ENCODE measurements at places on chromosomes 7 and 10. TPM values are rescaled to one million over a fixed set of nuclear protein-coding genes. Genes with fewer than 3 reads are reported as not detected.

Gene PODXL
- 220 TPM for polyA plus RNA-seq

- no peak for DNase-seq
These were observed 321.4 kb upstream of the AOAH start for GRCh38 chr7:37045681-37046179.

DNA sequence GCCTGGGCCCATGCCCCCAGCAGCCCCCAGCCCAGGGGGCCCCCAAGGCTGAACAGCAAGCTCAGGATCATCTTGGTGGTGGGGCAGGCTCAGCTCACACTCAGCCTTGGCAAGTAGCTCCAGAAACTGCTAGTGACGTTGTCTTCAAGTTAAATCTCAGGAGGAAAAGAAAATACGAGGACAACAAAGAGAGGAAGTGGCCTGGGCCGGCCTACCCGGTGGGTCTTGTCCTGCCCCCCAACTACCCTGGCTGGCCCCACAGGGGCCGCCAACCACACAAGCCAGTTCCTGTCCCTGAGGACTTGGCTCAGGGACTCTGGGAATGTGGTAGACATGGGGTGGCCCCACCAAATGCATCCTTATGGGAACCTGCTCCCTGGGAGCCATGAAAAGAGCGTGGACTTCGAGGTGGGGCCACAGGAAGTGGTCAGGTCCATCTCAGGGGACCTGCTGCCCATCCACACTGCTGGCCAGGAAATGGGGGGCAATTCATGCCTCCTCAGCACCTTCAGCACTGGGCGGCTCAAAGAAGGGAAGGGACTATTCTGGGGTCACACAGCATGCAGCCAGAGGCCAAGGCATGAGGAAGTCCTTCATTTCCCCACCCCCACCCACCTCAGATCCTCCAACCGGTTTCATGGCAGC lies at the start of gene MMRN2:
TSS of gene MMRN2 (minus strand) at position 145 of the 645 bp plus-strand sequence. CDS start at position 71, 74 bp downstream.
- DNase-seq, result no peak

Gene DRGX
- polyA plus RNA-seq, result not detected

- DNase-seq, result no peak
These were observed 248.0 kb upstream of the TCERG1L start for GRCh38 chr10:131559450-131559911.

DNA sequence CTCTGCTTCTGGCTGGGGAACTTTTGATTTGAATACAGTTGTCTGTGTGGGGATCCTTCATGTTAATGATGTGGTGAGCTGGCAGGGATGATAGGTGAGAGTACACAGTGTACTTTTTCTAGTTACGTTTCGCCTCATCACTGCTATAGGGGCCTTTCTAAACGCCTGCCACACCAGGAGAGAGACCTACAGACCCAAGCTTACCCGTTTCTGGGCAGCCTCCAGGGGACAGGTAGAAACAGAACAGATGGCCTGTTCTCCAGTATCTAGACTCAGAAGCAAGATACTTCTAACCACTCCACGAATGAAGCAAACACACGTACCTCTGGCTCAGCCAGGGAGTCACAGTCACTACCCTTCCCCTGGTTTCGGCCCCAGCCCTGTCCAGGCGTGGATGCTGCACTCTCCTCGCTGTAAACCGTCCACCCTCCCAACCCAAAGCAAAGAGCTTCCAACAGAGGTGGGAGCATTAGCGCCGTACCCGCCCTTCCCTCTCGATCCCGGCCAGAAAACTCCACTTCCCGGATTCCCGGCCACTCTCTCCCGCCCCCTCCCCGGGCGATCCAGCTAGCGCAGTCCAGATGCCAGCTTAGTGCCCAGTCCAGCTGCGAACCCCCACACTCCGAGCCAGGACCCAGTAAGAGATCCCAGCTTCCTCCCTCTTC lies 1.2 kb downstream of the CCDC6 start:
- DNase-seq, result peak; percentile 80

GRCh38 chr10:64379898-64380297 lies 858.7 kb downstream of the REEP3 start:
- DNase-seq, result peak; percentile 21

Gene HECW1
- 11.0 TPM for polyA plus RNA-seq

GRCh38 chr10:117983961-117984360 lies 62.8 kb downstream of the RAB11FIP2 start:
- no peak for DNase-seq

Gene SPDYE11
- 0.92 TPM for polyA plus RNA-seq

DNA sequence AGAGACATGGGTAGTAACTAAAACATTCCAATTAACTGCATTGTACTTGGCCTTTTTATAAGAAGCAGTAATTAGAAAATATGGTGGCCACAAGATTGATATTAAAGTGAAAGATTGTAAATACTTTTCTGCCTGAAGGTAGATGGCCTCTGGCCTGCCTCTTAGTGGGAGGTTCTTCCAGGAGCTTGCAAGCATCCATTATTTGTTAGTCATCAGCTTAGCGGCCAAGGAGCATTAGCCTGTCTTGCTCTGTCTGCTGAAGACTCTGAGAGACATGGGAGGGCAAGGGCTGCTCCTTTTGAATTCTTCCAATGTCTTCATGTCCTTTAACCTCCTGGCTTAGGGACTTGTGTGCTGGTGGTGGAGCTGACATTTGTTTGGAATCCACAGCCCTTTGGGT lies 80.4 kb downstream of the TCF7L2 start:
- DNase-seq, result no peak

- DNase-seq, result no peak
These were observed 134.8 kb downstream of the PHTF2 start for GRCh38 chr7:77933394-77933793.

- DNase-seq, result no peak
These were observed 62.4 kb upstream of the WNT16 start for GRCh38 chr7:121266307-121266894.

GRCh38 chr7:134847851-134848588 lies 68.6 kb downstream of the CALD1 start:
- DNase-seq, result no peak

GRCh38 chr10:818010-818409 lies 113.5 kb downstream of the LARP4B start:
- no peak for DNase-seq

DNA sequence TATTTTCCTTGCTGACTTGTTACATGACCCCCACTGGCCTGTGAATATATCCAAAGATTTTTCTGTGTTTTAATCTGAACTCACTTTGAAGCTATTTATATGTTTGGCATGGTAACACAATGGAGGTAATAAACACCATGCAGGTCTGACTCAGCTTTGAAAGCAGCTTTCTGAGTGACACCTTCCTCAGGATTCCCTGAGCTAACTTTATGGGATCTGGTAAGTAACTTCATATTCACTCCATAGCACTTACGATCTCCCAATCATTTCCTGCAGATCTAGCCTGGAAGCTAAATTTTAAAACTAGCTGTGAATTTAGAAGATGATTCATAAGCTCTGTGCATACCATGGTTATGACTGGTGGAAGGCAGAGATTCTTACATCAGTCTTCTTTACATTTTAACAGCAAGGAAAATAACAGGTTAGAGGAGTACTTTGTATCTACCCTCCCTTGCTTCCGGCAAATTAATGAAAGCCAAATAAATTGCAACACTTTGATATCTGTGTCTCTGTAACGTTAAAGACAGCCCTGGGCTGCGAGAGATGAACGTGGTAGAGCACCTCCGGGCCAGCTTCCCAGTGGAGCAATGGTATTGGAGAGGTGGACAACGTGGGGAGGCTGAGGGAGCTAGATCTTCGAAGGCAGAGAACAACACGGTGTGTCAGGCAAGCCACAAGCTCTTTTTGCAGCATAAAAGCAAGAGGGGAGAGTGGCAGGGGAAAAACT lies 170.2 kb upstream of the KLF14 start:
- no peak for DNase-seq

- DNase-seq, result no peak
These were observed 49.9 kb upstream of the CUX1 start for GRCh38 chr7:101767544-101767943.

Gene ANKRD1
- polyA plus RNA-seq, result not detected

Gene CCL24
- not detected for polyA plus RNA-seq

- DNase-seq, result no peak
These were observed 17.0 kb downstream of the UPF2 start for GRCh38 chr10:12025591-12025990.

Gene SDHAF3
- polyA plus RNA-seq, result 110 TPM

GRCh38 chr10:106625751-106626150 lies 538.8 kb downstream of the SORCS1 start:
- DNase-seq, result no peak

Gene SFRP4
- not detected for polyA plus RNA-seq

Gene MBL2
- polyA plus RNA-seq, result not detected

- no peak for DNase-seq
These were observed 152.1 kb upstream of the KMT2E start for GRCh38 chr7:104861729-104862390.

GRCh38 chr7:88759230-88760135 lies at the start of gene ZNF804B:
ZNF804B (plus strand) TSS chr7:88759700; CDS start chr7:88759977, 277 bp downstream.
- peak; percentile 74 for DNase-seq

Gene ANLN
- 21.6 TPM for polyA plus RNA-seq

DNA sequence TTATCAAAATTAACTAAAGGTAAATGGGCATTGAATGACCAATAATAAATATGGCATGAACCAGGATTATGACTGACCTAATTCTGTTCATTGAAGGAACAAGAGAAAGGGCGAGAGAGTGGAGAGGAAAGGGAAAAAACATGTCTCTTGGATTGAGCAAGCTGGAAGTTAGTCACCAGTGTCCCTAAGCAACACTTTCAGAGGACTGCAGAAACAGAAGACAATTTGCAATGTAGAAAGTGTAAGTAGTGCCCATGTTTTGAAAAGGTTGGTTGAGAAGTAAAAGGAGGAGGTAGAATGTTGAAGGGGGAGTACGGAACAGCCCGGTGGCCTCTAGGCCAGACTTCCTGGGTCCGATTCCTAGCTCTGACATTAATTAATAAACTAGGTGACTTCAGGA lies 94.6 kb downstream of the FAS start:
- no peak for DNase-seq

GRCh38 chr7:90538405-90538804 lies 57.7 kb upstream of the CDK14 start:
- no peak for DNase-seq

GRCh38 chr10:100508266-100508665 lies 11.4 kb downstream of the SEC31B start:
- DNase-seq, result no peak

Gene SUFU
- polyA plus RNA-seq, result 3.3 TPM

GRCh38 chr10:98374217-98374985 lies 40.6 kb downstream of the PYROXD2 start:
- DNase-seq, result no peak

DNA sequence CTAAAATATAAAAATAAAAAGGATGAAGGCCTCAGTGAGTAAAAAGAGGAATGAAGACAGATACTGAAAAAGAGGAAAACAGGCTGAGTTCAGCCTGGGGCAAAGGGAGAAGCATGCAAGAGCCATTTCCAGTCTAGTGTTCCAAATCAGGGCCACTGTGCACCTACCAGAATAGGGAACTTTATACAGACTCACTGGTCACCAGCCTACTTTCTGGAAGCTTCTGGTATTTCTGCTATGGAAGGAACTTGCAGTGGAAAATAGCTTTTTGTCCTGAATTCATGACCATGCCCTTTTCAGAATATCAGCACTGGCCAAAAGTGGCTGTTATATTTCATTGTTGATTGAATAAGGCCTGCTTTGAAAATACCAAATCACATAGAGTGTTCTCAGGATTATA lies 28.8 kb downstream of the ABRAXAS2 start:
- DNase-seq, result no peak

Gene FBXO24
- polyA plus RNA-seq, result 0.82 TPM

DNA sequence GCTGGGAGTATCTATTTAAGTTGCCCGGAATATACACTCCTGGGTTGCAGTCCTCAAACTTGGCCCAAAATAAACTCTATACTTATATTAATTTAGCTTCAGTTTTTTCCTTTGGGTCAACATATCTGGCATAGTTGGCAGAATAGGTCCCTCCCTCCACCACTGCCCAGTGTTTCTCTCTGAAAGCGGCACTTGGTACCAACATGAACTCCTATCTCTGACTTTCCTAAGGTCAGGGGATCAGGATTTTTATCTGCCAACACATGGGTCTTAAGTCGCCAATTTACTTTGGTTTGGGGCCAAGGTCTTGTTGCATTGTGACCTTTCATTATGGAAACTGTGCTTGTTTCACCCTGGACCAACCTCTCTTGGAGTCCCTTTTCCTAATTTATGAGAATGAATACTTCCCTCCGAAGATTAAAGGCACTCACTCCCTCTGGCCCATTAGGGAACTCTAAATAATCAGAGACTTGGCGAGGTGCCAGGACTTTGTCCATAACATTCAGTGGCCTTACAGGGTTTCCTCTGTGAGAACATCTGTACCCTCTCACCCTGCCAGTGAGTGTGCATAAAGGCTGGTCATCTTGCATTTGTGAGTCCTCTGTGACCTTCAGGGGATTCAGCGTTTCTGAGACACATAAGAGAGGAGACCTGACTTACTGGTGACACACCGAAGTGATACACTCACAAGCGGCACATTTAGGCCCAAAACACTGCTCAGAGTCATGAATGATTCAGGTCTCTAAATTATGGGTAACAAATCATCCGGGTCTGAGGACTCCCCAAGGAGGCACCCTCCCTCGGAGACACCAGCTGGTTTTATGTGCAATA lies 19.7 kb upstream of the FKBP9 start:
- DNase-seq, result no peak

Gene SPDYE18
- polyA plus RNA-seq, result 1.0 TPM

Gene CPA2
- not detected for polyA plus RNA-seq

- DNase-seq, result no peak
These were observed 127.0 kb downstream of the SRPK2 start for GRCh38 chr7:105261689-105262088.
